ENCODE measurements at places on chromosomes 12 and 14.

DNA sequence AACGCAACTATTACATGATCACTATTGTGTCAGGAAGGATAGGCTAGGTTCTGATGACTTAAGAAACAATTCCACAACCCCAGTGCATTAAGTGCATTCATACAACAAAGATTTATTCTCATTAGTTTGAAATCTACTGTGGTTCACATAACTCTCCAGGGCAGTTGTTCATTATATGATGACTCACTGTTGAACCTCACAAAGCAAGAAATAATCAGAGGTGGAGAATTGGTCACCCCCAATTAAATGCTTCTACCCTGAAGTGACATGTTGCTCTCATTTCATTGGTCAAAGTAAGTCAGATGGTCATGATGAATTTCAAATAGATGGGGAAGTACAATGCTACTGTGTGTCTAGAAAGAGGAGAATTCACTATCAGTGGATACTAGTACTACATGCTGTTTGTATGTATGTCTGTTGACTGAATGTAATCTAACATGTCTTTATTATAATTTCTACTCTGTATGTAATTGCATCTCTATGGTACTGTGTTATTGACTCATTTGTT lies 6.1 kb upstream of the HELB start:
- no peak for DNase-seq

DNA sequence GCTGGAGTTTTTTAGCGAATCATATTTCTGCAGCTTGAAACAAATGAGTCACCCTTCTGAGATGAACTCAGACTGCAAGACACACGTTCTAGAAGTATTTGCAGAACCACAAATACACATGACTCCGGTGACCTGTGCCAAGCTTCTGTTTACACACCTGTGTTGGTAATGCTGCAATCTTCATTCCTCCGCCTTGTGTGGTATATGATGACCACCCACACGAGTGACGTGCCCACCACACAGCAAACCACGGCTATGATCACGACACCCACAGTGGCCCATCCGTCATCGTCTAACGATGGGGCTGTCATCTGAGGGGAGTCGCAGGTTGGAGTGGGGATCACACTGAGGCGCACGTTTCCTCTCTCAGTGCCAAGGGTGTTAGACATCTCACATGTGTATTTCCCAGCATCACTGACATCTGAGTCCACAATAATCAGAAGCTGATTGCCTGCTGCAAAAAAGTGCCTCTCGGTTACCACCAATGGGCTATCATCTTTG lies 43.0 kb downstream of the LRIG3 start:
- no peak for DNase-seq

DNA sequence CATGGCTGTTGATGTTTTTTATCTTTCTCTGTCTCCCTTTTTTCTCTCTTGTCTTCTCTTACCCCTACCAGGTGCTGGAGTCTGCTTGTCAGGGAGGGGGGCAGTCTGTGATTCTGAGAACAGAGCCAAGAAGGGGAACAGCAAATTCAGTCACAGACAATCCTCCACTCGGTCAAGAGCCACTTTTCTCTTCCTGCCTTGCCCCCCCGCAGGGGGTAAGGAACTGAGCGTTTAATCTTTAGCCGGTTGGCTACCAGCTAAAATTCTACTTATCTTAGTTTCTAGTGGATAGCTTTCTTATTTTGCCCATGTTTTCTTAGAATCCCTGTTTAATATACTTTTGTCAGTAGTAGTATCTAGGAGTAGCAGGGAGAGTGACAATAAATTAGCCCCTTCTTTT lies 1.9 kb downstream of the RIMKLB start:
- DNase-seq = no peak

DNA sequence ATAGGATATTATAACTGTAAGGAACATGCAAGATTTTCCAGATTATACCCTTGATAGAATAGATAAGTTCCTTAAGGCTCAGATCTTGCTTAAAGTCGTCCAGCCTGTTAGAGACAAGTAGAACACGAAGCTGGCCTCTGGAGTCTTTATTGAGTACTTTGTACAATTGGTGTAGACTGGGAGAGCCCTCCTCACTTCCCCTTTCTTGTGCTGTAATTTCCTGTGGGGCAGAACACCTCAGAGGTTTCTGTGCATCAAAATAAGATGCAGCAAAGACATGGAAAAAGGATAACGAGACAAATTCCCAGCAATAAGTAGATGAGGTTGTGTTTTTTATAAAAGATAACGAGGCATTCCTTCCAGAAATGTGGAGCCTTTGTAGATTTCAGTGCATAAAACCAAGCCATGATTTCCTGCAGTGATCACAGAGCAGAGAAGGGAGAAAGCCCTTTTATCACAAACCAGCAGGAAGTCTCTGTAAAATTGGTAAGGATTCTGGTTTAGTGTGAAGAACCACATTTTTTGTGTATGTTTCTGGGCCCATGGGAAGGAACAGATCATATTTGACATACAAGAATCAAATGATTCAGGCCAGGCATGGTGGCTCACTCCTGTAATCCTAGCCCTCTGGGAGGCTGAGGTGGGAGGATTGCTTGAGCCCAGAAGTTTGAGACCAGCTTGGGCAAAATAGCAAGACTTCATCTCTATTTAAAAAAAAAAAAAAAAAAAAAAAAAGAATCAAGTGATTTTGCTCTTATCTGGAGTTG lies 18.0 kb downstream of the GPRC5A start:
- DNase-seq = no peak

All from activated CD8-positive, alpha-beta T cell treated with anti-CD3 and anti-CD28 coated beads for 36 hours (primary cell).